ENCODE measurements at places on chromosomes 7 and 10.

DNA sequence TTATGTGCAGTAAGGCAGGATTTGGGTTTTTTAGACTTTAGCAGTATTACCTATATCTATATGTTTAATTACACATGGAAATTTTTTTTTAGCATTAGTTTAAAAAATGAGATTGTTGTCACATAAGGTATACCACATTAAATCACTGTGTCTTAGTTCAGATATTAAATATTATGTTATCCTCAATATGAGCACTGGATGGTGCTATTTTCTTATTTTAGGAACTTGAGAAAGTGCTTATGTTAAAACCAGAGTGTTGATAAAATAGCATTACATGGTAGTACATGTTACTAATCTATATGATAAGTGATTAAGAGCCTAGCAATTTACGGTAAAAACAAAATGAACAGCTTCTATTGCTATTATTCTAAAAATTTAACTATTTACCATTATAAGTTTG, 28.8 kb downstream of the MIOS start:
- no peak for DNase-seq
- no peaks in the 10 kb centered on the region for H3K4me1 ChIP-seq
- H3K36me3 ChIP-seq = peaks cover 45% of the 10 kb centered on the region
- no peak overlapping the region for H3K4me3 ChIP-seq
- H3K27me3 ChIP-seq = no peaks in the 10 kb centered on the region
- H3K27ac ChIP-seq = no peak overlapping the region

GRCh38 chr7:127189074-127189473, 63.7 kb downstream of the GRM8 start:
- H3K36me3 ChIP-seq = no peaks in the 10 kb centered on the region
- no peak overlapping the region for H3K27ac ChIP-seq
- no peak for DNase-seq
- H3K27me3 ChIP-seq = no peaks in the 10 kb centered on the region

DNA sequence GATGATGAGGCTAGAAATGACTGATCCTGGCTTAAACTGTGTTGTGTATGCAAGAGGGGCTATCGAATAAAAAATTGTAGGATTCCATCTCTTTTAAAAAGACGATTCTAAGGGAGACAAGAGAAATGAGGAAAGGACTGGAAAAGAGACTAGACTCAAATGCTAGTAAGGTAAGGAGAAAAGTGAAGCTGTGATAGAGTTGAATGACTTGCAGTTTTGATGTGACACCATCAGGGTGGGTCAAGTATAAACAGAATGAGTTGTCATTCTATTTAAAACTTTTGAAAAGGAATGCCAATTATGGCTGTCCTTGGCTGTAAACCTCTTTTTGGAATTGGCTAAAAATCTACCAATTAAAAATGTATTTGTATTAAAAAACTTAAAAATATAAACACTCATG, 184.5 kb upstream of the PHF14 start:
- no peaks in the 10 kb centered on the region for H3K27me3 ChIP-seq
- no peaks in the 10 kb centered on the region for H3K4me1 ChIP-seq
- H3K4me3 ChIP-seq = no peak overlapping the region

DNA sequence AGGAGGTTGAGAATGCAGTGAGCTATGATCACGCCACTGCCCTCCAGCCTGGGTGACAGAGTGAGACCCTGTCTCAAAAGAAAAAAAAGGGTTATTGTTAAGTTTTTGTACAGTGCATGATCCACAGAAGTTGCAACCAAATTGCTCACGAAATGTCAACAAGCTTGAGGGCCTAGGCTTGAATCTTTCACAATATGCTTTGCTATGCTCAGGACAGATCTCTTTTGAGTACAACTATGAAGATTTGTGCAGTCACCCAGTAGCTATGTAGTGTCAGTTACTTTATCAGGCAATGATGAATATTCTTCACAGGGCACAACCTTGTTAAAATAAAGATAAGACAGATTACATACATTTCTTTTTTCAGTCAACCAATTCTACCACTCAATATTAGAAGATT, 109.2 kb downstream of the PRTFDC1 start:
- peaks cover 2% of the 10 kb centered on the region for H3K36me3 ChIP-seq
- no peaks in the 10 kb centered on the region for H3K27me3 ChIP-seq
- H3K27ac ChIP-seq = no peak overlapping the region
- H3K4me3 ChIP-seq = no peak overlapping the region
- DNase-seq = no peak

- H3K27me3 ChIP-seq = peaks cover 21% of the 10 kb centered on the region
- no peaks in the 10 kb centered on the region for H3K36me3 ChIP-seq
- no peak overlapping the region for H3K27ac ChIP-seq
- no peaks in the 10 kb centered on the region for H3K4me1 ChIP-seq
- no peak for DNase-seq
Observed at GRCh38 chr10:118903251-118903650, 126.3 kb upstream of the NANOS1 start.

GRCh38 chr10:15821046-15821683, 39.1 kb downstream of the MINDY3 start:
- H3K36me3 ChIP-seq = peaks cover 32% of the 10 kb centered on the region
- no peak for DNase-seq
- H3K27ac ChIP-seq = peak overlapping the region; percentile 24
- H3K4me1 ChIP-seq = no peaks in the 10 kb centered on the region
- H3K27me3 ChIP-seq = no peaks in the 10 kb centered on the region

DNA sequence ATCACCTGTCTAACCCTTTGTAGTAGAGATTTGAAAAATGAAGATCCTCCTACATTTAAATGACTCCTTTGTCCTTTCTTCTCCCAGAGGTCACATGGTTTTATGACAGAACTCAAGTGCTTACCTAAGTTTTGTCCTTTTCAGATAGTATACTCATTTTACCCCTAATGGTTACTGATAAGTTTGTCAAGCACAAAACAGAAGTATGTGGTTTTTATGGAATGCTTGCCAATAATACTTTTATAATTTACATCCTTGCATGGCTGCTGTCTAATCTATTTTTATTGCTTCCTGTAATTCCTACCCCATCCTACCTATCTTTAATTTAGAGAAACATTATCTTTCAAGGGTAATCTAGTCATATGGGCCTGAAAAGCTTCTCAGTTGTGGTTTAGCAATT, 37.5 kb downstream of the HELLS start:
- no peak overlapping the region for H3K4me3 ChIP-seq
- H3K36me3 ChIP-seq = peaks cover 13% of the 10 kb centered on the region
- H3K27me3 ChIP-seq = no peaks in the 10 kb centered on the region
